ENCODE measurements at places on chromosomes 12 and 14. TPM values are rescaled to one million over a fixed set of nuclear protein-coding genes. Genes with fewer than 3 reads are reported as not detected.
A peak's percentile ranks its signal among the peaks of the same experiment; 100 is the strongest.

Gene CPNE6
- not detected for total RNA-seq

Gene DLGAP5
- total RNA-seq, result 94.1 TPM

Gene PROX2
- total RNA-seq, result not detected

GRCh38 chr14:95463171-95463901, 53.1 kb downstream of the SYNE3 start:
- no peak for DNase-seq

- no peak for DNase-seq
These were observed 39.7 kb downstream of the CPSF6 start for GRCh38 chr12:69278814-69279782.

Gene ESR2
- total RNA-seq, result 0.35 TPM

Gene SYCP3
- total RNA-seq, result not detected

GRCh38 chr12:47941871-47942613, 21.4 kb upstream of the TMEM106C start:
- DNase-seq, result no peak

- DNase-seq, result peak; percentile 17
These were observed 844 bp downstream of the GLTP start for GRCh38 chr12:109879351-109880042.

Gene GLIPR1L1
- total RNA-seq, result not detected

Gene CD27
- not detected for total RNA-seq

DNA sequence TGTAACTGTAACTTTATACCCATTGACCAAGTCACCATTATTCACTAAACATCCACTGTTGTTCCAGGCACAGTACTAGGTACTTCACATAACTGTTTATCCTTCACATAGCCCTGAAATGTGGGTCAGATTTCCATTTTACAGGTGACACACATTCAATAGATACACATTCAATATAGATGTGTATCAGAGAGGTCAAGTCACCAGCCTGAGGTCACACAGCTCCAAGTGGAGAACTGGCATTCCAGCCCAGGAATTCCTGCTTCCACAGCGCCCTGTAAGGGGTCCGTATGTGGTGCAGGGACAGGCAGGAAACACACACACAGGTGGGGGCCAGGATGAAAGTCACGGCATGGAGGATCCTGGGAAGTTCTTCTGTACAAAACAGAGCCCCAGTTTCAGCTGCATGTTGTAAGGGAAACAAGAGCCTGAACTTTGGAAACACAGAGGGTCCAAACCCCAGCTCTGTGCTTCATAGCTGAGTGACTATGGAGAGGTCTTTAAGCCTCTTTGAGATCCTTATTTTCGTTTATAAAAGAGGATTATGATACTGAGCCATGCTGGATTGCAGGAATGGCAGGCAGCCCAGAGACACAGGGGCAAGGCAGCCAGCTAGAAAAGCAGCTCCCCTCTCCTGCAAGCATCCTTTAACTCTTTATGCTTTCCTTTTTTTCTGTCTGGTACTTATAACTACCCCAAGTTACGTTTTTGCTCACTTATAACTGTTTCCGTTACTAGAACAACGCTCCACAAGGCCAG, 50.3 kb upstream of the DICER1 start:
- no peak for DNase-seq

Gene RTL1
- total RNA-seq, result not detected

DNA sequence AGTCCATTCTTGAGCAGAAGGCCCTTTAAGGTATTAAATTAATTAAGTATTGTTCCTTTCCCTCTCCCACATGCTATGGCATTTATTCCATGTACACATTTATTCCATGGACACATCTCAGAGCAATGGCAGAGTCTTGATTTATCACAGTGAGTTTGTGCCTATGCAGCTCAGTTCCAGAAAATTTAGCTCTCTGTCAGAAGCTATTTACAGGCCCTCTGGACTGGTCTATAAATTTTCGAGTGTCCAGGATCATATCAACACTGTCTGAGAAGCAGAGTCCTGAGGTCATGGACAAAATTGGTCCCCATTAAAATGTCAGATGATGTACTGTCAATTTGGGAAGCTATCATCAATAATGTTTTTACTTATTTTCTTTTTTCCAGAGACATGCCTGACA, 65.5 kb downstream of the TTC7B start:
- no peak for DNase-seq

DNA sequence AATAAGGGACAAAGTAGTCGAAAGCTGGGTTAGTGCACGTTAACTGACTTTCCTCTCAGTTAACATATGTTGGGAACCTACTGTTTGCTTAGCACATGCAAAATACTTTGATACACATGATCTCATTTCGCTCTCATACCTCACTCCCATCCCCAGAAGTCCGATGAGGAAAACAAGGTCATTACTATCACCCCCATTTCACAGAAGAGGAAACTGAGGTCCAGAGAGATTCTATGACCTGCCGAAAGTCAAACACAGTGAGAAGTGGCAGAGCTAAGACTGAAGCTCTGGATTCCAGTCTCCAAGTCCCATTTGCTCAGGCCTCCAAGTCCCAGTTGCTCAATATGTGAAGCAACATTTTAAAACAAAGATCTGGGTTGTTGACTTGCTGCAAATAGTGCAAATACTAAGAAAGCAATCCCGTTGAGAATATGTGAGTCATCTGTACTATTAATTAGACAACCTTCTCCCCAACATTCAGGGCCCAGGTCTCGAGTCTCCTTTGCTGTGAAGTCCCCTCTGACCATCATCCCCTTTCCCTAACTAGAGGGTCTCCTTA, 170.6 kb upstream of the PWP1 start:
- DNase-seq, result peak; percentile 72

DNA sequence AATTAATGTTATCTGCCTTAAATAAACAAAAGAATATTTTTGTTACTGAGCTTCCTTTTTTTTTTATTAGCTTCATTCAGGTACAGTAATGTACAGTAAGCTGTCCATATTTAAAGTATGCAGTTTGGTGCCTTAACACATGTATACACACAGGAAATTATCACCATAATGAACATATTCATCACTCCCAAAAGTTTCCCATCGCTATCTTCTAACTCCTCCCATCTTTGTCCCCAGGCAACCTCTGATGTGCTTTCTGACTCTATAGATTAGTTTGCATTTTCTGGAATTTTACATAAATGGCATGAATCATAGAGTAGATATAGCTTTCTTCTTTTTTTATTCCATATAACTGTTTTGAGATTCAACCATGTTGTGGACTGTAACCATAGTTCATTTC, 193.0 kb downstream of the TRHDE start:
- no peak for DNase-seq

- no peak for DNase-seq
These were observed 65.8 kb downstream of the PPP2R5C start for GRCh38 chr14:101827286-101827685.

- DNase-seq, result no peak
These were observed 41.2 kb downstream of the SH2B3 start for GRCh38 chr12:111446631-111447570.

Gene ATP2B1
- total RNA-seq, result 48.5 TPM

Gene IFNG-AS1
- not detected for total RNA-seq

- DNase-seq, result peak; percentile 33
These were observed 31.8 kb downstream of the CCDC198 start for GRCh38 chr14:57461777-57462320.

DNA sequence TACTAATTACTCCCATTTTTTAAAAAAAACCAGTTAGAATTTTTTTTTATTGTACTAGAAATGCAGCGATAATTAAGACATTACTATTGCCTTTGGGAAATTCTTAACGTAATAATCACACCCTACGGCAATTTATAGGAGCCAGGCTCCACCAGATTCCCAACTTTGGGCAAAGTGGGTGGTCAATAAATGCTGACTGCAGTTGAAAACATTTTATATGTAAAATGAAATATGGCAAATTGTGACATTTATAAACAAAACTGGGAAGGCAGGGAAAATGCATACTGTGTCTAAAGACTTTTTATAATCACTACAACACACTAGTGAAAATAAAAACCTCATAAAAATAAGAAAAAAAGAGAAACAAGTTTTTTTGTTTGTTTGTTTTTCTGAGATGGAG, 93.3 kb upstream of the HECTD1 start:
- DNase-seq, result no peak

Gene NEMP1
- total RNA-seq, result 16.4 TPM

DNA sequence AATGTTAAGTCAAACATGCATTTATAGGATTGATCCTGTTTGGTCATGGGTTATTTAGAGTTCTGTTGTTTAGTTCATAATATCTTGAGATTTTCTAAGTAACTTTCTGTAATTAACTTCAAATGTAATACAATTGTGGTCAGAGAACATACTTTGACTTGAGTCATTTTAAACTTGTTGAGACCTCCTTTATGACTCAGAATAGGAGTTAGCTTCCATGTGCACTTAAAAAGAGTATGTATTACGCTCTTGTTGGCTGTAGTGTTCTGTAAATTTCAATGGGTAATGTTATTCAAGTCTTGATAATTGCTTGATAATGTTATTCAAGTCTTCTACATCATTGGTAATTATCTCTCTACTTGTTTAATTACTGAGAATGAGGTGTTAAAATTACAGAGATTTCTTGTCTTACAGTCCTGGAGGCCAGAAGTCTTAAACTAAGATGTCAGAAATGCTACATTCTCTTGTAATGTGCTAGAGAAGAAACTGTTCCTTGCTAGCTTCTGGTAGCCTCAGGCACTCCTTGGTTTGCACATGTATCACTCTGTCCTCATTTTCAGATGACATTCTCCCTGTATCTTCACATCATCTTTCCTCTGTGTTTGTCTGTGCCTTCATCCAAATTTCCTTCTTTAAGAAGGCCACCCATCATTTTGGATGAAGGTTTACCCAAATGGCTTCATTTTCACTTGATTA, 197.3 kb downstream of the TMTC3 start:
- DNase-seq, result peak; percentile 46

Gene PDZRN4
- total RNA-seq, result not detected

DNA sequence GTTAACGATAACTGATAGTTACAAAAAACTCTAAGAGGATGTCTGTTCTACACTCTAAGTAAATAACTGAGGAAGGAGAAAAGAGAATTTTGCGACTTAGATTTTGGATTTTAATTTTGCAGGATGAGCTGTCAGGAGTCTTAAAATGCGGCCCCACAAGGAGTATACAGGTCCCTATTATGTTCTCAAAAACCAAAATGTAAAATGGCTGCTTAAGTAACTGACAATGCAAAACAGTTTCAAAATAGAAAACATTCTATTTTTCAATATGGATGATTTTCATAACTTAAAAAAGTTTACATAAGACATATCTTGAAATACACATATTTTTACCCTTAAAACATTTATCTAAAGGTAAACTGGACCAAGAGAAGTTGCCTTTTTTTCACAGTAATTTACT, 2.6 kb downstream of the CD69 start:
- no peak for DNase-seq

DNA sequence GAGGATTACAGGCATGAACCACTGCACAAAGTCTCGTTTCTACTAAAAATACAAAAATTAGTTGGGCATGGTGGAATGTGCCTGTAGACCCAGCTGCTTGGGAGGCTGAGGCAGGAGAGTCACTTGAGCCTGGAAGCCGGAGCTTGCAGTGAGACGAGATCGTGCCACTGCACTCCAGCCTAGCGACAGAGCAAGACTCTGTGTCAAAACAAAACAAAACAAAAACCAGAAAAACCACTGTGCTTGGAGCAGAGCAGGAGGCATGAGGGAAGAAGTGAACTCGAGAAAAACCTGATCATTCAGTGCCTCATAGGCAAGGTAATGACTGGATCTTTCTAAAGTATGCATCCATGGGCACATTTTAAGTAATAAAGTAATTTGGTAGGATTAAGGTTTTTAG, 487.8 kb downstream of the KCNH5 start:
- peak; percentile 3 for DNase-seq

DNA sequence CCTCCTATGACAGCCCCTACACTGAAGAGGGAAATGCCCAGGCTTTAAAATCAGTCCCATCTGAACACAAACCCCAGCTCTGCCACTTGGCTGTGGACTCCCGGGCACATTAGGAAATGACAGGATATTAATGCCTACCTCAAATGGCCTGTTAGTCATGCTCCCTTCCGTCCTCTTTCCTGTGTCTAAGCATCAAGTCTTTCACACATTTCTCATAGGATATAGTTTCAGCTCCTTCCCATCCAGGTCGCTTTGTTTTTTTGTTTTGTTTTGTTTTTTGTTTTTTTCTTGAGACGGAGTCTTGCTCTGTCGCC, 16.1 kb downstream of the PLEK2 start:
- DNase-seq, result peak; percentile 30

DNA sequence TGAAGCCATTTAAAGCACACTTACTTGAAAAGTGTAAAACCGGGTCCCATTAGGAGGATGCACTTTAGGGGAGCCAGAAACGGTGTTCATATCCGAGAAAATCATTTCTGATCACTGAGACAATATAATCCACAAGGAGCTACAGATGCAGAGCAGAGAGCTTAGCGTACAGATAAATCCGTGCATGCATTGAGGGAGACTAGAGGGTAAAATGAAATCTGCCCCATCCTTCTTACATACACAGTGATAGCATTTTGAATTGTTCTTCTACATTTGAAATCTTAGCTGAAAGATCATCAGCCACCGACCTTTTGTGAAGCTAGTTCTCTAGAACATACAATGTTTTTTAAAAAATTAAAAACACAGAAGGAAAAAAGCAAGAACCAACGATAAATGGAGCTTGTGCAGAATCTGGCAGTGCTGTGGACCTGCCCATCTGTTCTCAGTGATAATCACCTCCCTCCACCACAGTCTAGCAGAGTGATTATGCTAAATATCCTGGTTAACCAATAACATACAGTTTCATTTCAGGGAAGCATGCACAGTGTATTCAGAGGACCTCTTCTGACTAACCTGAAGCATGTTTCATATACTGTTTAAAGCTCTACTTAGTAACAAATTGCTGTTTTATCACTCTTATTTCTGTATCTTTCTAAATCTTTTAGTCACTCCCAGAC, 161.1 kb downstream of the PPFIA2 start:
- DNase-seq, result no peak

- DNase-seq, result peak; percentile 90
These were observed 141.4 kb downstream of the PPM1H start for GRCh38 chr12:62793256-62794217.

- DNase-seq, result peak; percentile 31
These were observed 128.3 kb upstream of the PRMT8 start for GRCh38 chr12:3362737-3363136.

DNA sequence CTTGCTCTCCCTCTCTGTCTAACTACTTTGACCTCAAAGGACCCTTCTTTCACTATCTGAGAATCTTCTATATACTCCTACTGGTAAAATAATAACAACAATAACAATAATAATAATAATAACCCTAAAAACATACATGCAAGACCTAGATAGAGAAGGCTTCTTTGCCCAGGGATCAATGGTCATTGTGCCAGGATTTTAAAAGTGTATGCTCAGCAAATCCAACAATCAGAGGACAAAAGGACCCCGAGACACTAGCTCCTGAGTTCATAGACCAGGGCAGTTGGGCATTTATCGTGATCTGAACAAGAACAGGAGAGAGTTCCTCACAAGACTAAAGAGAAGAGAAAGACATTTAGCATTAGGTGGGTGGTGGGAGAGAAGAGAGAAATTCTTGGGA, 358.5 kb downstream of the DAD1 start:
- no peak for DNase-seq

GRCh38 chr14:89012282-89013097, 188.0 kb downstream of the TTC8 start:
- no peak for DNase-seq

- DNase-seq, result peak; percentile 77
These were observed 74.2 kb downstream of the ARF6 start for GRCh38 chr14:49966971-49967630.

Gene CHGA
- not detected for total RNA-seq

- DNase-seq, result no peak
These were observed 191.1 kb downstream of the TMX1 start for GRCh38 chr14:51431033-51431709.

GRCh38 chr12:53611304-53611703, 14.9 kb downstream of the ATF7 start:
- DNase-seq, result no peak

Measured in PC-3 (cell line).